ENCODE measurements at places on chromosomes 6 and 20.
A peak's percentile ranks its signal among the peaks of the same experiment; 100 is the strongest.

DNA sequence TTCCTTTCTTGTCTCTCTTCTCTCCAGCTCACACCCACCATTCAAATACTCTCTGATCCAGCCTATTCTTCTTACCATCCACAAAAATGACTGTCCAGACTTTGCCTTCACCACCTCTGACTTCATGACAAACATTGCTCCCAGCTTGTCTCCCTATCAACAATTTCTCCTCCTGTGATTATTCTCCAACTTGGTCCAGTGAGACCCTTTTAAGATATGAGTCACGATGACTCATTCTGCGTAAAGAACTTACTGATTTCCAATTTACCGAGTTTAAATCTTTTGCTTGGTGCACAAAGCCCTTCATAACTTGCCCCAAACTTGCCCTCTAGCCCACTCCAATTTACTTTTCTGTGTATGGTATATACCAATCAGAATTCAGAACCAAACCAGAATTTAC is 833.2 kb downstream of the MAFB start:
- no peak for DNase-seq

DNA sequence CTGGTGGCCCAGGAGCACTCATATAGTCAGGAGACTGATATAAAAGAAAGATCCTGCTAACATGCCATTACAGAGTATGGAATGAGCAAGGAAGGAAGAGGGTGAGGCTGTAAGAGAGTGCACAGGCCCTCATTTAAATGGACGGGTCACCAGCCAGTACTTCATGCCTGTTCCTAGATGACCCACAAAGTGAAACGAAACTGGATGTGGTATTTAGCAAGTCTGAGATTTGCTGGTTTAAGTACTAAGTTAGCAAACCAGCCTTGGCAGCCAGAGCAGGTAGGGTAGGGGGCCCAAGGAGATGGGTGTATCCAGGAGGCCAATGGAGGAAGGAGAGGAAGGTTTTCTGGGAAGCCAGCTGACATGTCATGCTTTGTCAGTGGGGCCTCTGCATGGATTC is 15.9 kb downstream of the NT5E start:
- DNase-seq: no peak

GRCh38 chr6:118397671-118398465 is 150.2 kb upstream of the PLN start:
- no peak for DNase-seq

DNA sequence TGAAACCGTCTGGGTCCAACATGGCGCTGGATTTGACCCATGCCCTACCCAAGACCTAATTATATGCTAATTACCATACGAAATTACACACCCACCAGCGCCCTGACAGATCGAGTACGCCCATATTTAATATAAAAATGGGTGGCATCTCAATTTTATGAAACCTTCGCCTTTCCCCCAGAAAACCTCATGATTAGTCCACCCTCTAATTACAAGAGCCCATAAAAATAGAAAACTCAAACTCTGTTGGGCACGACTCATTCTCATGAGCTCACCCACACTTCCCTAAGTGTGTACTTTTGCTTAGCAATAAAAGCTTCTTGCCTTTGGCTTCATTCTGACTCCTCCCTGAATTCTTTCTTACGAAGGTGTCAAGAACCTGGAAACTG is 136.4 kb downstream of the OR2B2 start:
- DNase-seq: no peak

DNA sequence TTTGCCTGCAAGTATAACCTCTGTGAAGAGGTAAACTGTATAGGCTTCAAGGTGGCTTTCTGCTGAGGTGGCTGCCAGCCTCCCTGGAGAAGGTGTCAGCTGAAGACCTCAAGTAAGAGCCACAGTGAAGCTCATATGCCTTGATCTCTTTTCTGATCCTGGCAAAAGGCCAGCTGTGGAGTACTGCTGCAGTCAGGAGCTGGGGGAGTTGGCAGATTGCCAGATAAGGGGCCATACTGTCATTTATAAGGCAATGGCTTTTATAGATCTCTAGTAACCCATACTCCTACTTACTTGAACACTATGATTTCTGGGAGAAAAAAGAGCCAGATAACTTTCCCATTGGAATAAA is 8.8 kb upstream of the CEP85L start:
- DNase-seq: peak; percentile 29

- DNase-seq: no peak
These were observed 579.5 kb downstream of the TFAP2B start for GRCh38 chr6:51398064-51398705.

DNA sequence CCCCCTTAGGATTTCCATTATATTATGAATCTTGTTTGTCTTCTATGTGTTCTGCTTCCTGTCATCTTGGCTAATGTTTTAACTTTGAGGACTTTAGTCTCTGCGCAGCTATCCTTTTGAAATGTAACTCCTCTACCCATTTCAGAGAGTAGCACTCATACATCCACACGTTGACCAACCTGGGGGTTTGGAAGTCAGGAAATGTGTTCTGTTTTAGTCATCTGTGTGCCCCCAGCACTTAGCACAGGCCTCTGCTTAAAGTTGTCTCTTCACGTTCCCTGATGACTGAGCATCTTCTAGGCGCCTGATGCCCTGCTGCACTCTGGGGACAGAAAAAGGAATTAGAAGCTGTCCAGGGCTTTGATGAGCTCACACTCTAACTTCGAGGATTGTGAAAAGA is 47.9 kb downstream of the HMGN3 start:
- no peak for DNase-seq

GRCh38 chr20:24033151-24033550 is 44.6 kb upstream of the GGTLC1 start:
- no peak for DNase-seq

- no peak for DNase-seq
These were observed 2.2 kb upstream of the TFAP2A start for GRCh38 chr6:10416863-10417641.

GRCh38 chr6:114648847-114649246 is 306.0 kb upstream of the HS3ST5 start:
- DNase-seq: no peak

DNA sequence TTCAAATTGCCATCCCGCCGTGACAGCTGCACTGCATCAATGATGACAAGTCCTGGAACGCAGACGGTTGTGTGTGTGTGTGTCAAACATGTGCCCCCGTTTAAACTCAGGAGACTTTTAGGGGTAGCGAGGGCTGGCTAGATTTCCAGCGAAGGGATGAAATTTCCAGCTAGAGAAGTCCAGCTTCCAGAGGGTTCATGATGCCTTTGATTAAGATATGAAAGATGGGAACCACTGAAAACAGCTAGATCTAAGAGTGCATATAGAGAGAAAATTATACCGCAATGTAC is 644 bp downstream of the KIZ start:
- no peak for DNase-seq

- no peak for DNase-seq
These were observed 30.3 kb upstream of the MAS1 start for GRCh38 chr6:159860482-159860881.

DNA sequence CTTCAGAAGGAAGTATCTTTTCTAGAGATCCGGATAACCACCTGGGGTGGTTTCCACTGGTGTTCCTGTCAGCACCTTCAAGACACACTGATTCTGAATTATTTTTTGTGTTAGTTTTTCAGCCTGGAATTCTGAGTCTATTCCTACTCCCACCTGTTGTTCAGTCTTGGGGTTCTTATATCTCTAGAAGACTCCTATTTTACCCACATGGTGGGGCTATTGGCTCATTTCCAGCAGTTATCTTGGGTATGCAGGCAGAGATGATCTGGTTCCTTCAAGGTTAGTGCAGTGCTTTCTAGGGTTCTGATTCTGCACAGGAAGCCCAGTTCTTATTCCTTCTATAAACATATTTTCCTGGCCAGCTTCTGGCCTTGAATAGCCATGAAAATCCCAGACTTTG is 175.6 kb upstream of the PDE7B start:
- no peak for DNase-seq

DNA sequence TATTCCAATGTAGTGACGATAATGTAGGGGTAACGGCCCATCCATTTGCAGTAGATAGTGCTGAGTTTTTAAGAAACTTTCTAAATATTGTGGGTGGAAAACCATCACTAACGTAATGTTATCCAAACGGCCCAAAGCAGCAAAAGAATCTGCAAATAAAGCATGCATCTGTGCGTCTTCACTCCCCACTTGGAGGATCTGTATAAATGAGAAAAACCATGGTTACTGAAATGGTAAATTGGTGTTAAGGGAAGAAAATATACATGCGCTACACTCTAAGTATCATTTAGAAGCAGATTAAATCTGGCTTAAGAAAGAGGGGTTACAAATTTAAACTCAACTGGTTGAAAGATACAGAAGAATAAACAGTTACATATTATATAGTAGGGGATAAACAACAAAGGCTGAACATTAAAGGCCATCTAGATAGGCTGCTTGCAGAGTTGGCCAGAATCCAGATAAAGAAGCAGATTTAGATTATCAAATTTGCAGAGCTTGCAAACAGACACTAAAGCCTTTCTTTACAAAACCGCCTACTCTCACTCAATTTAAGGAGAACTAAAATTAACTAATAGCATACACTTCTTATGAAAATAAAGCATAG is 93.3 kb downstream of the SESN1 start:
- no peak for DNase-seq
